ENCODE measurements at places on chromosomes 6 and 20.

GRCh38 chr20:63106765-63107448 is 100.1 kb upstream of the BHLHE23 start:
- no peak for DNase-seq

GRCh38 chr6:20202324-20202658 is 10.0 kb downstream of the MBOAT1 start:
- DNase-seq: no peak

DNA sequence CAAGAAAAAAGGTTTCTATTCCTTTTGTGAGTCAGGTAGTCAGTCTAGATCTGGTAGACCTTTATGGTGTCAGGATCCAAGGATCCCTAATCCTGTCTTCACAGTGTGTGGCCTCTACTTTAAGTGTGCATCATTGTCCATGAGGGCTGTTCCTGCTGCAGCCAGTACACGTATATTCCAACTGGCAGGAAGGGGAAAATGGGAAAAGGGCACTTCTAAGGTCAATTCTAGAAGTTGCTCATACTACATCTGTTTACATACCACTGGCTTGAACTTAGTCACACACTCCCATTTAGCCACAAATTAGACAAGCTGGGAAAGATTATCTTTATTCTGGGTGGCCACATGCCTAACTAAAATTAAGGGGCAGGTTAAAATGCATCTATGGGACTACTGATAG is 9.7 kb upstream of the MMS22L start:
- no peak for DNase-seq

DNA sequence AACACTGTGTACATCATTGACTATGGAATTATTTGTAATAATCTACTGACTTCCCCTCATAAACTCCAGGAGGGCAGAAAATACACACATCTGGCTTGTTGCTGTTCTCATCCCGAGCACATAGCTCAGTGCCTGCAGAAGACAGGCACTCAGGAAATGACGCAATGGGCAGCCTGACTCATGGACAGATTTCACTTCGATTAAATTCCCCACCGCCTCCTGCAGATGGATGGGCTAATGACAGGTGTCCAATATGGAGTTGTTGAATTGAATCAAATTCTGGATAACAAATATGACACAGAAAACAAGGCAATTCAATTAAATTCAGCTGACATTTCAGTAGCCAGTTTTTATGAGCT is 9.1 kb downstream of the ANKRD60 start:
- no peak for DNase-seq

DNA sequence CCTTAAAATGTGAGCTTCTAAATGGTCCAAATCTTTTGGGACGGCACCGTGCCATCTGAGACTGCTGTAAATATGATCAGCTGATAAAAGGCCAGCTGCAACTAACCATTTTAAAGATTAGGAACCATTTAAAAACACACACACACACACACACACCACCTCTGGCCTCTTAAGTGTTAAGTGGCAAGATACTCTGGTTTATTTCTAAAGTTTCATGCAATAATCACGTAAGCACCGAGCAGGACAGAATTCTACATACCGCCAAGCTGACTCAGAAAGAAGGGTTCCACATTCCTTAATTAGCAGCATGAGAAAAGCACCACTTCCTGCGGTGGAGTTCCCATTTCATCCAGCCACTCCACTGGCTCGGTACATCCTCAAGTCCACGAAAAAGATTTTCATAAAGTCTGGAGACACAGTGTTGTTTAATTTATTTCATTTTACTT is 17.8 kb upstream of the ZNF217 start:
- DNase-seq: no peak

- DNase-seq: no peak
Observed at GRCh38 chr6:17883665-17884497, 103.6 kb downstream of the KIF13A start.

DNA sequence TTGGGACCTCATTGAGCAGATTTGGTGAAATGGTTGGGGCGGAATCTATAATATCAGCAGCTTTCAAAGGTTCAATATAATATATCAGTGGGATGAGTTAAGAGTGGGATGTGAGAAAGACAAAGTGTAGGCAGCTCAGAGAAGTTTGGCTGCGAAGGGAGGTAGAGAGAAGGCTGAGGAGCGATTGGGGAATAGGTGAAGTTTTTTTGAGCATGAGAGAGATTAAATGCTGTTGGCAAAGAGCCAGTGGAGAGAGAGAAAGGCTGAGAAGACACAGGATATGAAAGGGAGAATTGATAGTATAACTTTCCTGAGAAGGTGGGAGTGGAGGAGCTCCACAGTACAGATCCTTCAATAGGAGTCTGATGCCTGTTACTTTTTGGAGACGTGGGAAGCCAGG is 12.1 kb upstream of the SERINC3 start:
- DNase-seq: no peak

GRCh38 chr20:6673071-6673470 is 94.4 kb upstream of the BMP2 start:
- DNase-seq: no peak

GRCh38 chr20:21500599-21500998 is 13.3 kb downstream of the NKX2-2 start:
- DNase-seq: no peak

DNA sequence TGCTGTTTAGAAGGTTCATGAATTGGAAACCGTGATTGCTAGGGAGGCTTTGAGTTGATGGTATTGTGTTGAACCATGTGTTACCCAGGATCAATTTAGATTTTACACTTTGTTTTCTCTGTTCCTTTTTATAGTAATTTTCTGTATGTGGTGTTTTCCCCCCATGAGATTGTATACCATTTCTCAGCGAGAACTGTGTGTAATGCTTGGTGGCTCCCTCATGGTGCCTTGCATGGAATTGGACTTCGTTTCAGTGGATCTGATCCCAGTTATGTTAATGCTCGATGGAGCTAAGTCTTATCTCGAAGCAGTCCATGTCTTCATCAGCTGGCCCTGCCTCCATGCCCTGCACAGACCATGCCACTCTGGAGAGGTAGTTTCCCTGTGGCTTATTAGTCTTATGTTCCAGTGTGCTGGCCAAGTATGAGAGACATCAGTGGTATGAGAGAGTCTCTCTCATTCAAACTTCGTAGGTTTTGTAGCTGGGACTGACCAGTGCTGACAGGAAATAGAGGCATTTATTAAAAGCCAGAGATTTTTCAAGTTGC is 18.7 kb downstream of the PTPN1 start:
- no peak for DNase-seq

GRCh38 chr20:45783656-45784294 is 7.9 kb downstream of the WFDC3 start:
- DNase-seq: no peak

DNA sequence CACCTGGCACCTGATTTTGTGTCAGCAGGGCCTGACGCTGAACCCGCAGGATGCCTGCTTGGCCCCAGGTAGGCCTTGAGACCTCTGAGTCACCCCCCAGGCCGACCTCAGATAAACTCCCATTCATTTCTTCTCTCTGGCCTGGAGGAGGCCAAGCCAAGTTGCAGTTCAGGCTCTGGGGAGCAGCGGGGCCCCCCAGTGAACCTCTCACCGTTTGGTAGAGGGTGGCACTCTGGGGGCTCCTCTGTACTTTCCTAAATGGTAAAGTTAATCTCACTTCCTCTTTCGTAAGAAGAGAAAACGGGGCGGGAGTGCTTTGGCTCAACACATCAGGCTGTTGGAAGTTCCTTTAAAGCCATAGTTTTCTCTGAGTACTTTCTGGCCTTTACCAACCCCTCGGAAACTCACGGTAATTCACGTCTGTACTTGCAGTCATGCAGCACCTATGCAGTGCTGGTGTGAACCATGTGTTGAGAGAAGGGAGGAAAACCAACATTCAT is 2.8 kb downstream of the SIRPA start:
- DNase-seq: no peak

GRCh38 chr6:114524081-114524480 is 181.3 kb upstream of the HS3ST5 start:
- no peak for DNase-seq

DNA sequence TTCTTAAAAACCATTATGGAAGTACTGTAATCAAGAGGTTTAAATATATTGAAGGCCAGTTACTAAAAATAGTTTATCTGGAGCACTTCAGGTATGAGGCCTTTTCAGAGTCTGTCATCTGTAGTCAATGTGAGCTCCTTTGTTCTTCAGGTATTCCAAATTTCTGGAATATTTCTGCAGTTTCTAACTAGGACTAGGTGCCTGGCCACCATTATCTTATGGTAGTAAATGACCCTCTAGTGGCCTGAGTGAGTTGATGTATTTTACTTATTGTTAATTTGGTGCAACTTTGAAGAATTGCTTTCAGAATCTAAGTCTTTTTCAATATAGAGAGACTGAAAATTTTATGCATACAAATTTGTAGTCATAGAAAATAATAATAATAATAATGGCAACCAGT is 95.2 kb upstream of the FLRT3 start:
- DNase-seq: no peak

DNA sequence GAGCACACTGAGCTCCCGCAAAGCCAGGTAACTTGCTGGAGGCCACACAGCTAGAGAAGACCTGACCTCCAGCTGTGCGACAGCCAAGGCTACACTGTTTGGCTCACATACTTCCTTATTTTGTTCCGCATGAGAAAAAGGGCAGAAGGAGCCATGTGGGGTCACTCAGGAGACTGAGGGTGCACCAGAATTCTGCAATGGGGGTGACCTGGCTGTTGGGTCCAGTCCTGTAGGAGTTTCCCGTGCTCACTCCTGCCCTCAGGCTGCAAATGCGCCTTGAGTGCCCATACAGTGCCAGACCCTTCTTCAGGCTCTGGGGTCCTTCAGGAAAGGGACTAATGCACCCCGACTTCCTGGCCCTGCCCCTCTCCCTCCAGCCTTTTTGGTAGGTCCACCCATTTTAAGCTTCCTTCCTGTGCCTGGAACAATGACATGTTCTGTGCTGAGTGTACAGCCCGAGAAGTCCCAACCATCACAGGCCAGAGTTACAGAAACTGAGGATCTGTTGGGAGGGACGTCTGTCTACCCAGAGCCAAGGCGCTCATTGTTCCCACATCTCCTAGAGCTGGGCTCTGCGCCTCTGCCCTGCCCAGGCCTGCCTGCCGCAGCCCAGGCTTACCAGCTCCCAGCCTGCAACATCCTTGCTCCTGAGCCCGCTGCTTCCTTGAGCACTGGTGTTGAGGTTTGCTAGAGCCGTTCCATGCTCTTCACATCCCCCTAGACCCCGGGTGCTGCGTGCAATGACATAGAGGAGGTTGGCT is 33.5 kb upstream of the CD93 start:
- DNase-seq: no peak

DNA sequence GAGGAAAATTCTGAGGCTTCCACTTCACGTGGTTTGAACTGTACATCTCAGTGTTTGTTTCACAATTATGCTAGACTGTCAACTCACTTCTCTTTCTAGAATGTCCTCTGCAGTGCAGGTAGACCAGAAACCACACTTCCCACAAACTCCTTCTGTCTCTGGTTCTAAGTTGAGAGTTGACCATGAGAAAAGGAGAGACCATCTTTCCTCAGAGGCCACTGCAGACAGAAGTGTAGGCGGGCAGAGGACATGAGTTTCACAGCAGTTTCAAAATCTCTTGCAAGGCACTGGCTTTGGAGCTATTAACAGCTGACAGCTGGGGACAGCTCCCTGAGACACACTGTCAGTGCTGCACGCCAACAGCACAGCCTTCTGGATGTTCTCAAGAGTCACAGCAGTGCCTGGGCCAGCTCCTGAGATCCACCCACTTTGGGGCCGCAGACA is 55.4 kb upstream of the MOXD1 start:
- no peak for DNase-seq

- no peak for DNase-seq
Observed at GRCh38 chr20:3854462-3854871, 7.8 kb downstream of the MAVS start.

DNA sequence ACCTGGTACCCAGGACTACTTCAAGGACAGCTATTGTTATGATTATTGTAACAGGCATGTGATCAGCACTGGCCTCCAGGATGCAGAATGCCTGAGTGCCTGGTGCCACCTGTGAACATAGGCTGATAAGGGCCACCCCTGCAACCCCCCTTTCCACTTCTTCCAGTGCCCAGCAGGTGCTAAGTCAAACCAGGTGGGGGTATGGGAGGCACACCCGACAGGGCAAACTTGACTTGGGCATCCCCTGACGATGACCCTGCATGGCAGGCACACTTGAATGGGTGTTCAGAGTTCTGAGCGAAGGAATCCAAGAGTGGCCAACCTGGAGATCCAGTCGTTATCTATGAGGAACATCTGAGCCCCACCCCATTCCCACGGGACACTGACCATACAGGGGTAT is 3.4 kb downstream of the ADA start:
- DNase-seq: no peak

GRCh38 chr6:127255286-127255685 is 11.4 kb upstream of the RNF146 start:
- DNase-seq: no peak

DNA sequence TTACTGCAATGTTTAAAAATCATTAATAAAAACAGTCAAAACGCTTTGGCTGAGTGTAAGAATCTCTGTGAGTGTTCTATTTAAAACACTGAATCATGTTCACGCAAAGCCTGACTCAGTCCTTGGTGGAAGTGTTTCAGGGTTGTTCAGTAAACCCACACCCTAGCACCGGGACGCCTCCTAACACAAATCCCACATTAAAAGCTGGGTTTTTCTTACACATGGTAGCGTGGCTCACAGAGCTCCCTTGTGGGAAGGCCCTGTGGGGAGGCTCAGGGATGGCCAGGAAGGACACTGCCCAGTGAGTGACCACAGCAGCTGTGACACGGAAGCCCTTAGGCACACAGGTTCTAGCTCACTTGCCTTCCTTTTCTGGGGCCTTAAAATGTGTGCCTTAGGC is 80.2 kb downstream of the GMPR start:
- DNase-seq: no peak

DNA sequence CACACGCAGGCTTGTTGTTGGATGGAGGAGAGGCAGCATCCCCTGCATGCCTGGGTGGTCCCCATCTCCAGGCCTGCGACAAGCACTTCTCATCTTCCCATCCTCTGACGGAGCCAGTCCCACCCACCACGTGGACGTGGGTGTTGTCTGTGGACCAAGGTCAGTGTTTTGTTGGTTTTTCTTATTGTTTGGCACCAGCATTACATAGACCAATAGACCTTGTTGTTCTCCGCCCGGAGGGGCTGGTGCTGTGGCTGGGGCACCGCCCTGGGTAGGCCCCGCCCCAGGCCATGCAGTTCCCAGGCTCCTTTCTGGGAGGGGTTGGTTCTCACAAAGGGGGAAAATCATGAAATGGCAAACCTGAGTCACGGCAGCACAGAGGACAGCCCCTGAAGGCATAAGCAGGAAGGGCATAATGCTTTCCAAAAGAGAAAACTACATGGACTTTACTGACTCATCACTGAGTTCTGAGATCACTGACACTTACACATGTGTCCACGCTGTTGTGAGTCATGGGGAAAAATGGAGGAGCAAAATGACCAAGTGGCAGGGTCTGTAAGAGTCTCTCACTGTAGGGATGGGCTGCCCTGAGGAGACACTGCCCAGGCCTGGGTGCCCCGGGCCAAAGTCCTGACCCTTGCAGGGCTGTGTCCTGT is 90.8 kb downstream of the THBS2 start:
- DNase-seq: no peak

GRCh38 chr6:44353336-44353735 is 10.9 kb downstream of the SPATS1 start:
- no peak for DNase-seq

- DNase-seq: no peak
Observed at GRCh38 chr6:21742238-21742660, 148.7 kb downstream of the SOX4 start.
